ENCODE measurements at places on chromosomes 13 and 19.

GRCh38 chr19:38733493-38734175 lies 10.6 kb downstream of the CAPN12 start:
- DNase-seq: no peak

GRCh38 chr13:20118268-20119140 lies 42.3 kb downstream of the GJA3 start:
- no peak for DNase-seq

- DNase-seq: no peak
These were observed 10.4 kb downstream of the DACH1 start for GRCh38 chr13:71856548-71857043.

DNA sequence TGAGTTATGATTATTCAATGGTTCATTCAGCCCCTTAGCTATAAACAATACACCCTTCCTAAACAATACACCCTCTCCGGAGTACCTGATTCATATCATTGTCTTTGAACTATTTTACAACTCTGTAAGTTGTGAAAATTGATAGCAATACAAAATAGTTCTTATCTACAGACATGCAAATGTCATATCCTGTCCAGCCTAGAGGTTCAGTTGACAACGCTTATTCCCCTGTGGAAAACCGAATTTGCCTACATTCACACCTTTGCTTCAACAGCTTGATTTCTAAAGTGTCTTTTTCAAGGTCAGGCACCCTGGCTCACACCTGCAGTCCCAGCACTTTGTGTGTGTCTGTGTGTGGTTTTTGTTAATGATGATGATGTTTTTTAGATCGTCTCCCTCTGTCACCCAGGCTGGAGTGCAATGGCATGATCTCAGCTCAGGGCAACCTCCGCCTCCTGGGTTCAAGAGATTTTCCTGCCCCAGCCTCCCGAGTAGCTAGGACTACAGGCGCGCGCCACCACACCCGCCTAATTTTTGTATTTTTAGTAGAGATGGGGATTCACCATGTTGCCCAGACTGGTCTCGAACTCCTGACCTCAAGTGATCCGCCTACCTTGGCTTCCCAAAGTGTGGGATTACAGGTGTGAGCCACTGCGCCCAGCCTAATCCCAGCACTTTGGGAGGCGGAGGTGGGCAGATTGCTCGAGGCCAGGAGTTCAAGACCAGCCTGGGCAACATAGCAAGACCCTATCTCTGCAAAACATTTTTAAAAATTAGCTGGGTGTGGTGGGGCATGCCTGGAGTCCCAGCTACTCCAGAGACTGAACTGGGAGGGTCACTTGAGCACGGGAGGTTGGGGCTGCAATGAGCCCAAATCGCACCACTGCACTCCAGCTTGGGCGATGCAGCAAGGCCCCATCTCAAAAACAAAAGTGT lies 9.6 kb downstream of the C19orf53 start:
- no peak for DNase-seq

- DNase-seq: no peak
These were observed 25.4 kb downstream of the PAK4 start for GRCh38 chr19:39150807-39151600.

DNA sequence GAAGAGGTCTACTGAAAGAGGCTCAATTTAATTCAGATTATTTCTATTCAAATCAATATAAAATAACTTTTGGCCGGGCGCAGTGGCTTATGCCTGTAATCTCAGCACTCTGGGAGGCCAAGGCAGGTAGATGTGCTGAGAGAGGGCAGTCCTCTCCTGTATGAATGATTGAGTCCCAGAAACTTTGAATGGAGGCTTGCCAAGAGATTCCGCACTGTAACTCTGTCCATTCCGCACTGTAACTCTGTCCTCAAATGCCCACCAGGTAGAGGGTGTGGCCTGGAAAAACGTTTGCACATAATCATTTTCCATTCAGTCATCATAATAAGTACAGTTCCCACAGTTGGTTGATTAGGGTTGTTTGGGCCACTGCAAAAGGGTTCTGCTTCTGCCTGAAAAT lies 274.7 kb upstream of the SOX21 start:
- no peak for DNase-seq

- DNase-seq: no peak
These were observed 74.8 kb upstream of the IPO5 start for GRCh38 chr13:97878431-97879375.

- DNase-seq: no peak
These were observed 37.5 kb upstream of the SACS start for GRCh38 chr13:23470790-23471614.

DNA sequence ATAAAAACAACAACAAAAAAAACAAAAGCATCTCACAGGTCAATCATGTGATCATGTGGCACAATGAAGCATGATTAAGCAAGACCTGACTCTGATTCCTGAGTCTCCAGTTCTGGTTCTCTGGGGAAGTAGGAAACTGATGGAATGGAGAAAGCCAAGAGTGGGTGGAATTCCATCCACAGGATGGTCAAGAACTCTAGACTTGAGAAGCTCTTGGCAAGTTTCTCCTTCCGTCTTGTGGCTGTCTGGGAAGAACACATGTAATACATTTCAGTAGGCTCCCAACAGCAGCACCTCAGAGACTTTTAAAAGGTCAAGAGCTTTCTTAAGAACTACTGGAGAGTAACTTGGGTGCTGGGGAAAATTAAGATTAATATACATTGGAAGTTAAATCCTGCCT lies 78.6 kb upstream of the TSHZ3 start:
- no peak for DNase-seq

DNA sequence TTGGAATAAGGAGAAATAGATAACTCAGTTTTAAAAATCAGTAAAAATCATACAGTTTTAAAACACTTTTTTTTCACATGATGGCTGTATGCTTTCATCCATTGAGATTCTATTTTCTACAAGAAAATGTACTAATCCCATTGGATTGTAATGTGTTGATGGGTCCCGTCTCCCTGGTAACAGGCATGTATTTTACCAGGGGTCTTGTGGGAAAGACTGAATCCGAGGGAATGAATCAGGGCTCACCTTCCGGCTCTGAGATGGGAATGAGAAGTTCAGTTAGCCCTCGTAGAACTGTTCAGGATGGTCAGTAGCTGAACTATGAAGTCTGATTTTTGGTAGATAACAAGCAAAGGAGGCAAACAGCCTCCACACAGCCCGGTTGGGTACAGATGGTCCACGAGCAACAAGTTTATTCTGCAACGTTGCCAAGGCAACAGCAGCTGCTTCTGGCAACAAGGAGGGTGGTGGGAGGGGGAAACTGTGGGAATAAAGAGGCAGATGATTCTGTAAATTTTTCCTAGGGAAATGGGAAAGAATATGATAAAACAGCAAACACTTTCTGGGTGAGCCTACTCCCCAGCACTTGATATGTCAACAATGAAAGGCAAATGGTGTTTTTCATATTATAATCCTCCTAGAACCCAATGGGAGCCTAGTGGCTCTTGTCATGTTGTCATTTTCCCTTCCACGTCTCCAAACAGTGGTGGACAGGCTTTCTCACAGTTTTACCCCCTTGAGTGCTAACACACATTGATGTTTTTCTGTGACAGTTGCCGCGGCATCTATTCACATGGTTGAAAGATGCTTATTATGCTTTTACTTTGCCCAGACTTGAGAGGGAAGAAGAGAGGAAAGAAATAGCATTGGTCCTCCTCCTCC lies 12.4 kb upstream of the SIAH3 start:
- DNase-seq: no peak

GRCh38 chr13:75788481-75788981 lies 152.4 kb downstream of the LMO7 start:
- DNase-seq: no peak

- no peak for DNase-seq
These were observed 10.5 kb downstream of the POLR1D start for GRCh38 chr13:27632214-27632613.

- no peak for DNase-seq
These were observed 681 bp downstream of the SLC5A5 start for GRCh38 chr19:17872251-17873001.

DNA sequence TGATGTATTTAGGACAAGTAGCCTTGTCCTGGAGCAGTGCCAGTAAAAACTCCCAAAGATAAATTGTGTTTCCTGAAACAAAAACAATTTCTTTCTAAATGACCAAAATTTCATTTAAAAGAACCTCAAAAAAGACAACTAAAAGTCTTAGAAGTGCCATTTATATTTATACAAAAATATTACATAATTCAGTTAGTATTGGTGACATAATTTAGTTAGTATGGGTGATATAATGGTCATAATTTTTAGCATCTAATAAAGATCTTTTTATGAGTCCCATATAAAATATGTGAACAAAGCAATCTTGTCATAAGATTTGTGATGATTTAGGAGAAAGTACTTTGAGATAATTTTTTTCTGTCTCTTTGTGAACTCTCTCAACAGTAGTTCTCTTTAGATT lies 76.0 kb downstream of the ELF1 start:
- no peak for DNase-seq

GRCh38 chr13:110713981-110714796 lies 689 bp downstream of the ING1 start:
- no peak for DNase-seq

DNA sequence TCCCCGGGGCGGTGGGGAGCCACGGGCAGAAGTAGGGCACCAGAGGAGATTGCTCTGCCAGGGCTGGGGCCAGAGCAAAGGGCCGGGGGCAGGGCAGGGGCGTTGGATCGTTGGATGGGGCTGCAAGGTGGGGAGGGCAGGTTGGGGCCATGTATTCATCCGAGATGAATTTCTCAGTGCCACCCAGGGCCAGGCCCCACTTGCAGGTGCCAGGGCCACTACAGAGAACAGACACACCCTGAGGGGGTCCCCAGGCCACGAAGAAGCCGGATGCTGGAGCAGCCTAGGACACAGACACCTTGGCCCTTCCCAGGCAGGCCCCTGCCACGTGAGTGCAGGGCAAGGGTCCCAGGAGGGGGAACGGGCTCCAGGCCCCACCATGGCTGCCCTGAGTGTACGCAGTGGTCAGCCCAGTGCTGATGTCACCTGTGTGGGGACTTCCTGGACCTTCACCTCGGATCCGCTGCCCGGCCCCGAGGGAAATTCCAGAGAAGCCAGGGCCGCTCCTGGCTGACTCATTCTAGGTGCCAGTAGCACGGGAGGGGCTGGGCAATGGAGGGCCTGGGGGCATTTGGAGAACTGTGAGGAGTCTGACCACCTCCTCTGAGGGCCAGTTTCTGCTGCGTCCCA lies 9.6 kb upstream of the SBNO2 start:
- no peak for DNase-seq

- DNase-seq: no peak
These were observed 7.3 kb downstream of the CD209 start for GRCh38 chr19:7739801-7740681.

- DNase-seq: no peak
These were observed 2.0 kb downstream of the ELF1 start for GRCh38 chr13:41017159-41017558.

GRCh38 chr19:10251792-10252694 lies at the start of gene MRPL4:
Gene MRPL4, plus strand, starts transcription at chr19:10252214. Its CDS starts 40 bp downstream, at chr19:10252254.
- peak; percentile 83 for DNase-seq

DNA sequence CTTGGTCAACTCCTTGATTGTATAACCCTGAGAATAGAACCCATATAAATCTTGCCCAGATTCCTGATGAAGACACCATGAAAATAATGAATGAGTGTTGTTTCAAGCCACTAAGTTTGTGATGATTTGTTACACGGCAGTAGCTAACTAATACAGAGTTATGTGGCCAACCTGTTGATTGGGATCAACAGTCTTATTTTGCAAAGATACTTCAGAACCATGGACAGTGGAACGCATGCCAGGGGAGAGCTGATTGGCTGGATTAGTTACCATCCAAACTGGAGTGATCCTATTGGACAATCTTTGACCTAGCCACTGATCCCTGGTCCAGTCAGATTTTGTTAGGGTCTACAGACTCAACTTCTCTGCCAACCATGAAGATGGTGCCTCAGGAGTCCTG lies 26.6 kb downstream of the CD70 start:
- DNase-seq: no peak

DNA sequence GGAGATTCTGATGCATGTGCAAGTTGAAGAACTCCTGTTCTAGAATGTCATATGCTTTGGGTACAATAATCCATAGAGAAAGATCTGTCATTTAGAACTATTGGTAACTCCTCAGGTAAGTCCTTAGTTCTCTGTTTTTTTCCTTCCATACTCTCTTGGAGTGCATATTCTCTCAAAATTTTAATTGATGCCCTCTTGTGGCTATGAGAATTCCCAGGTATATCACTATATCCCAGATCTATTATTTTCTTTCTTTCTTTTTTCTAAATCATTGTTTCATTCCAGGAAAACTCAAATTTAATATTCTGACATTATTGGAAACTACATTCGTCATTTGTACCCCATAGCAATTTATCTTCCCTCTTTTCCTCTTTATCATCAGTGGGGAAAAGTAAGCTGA lies 485.4 kb downstream of the KLF5 start:
- DNase-seq: no peak

DNA sequence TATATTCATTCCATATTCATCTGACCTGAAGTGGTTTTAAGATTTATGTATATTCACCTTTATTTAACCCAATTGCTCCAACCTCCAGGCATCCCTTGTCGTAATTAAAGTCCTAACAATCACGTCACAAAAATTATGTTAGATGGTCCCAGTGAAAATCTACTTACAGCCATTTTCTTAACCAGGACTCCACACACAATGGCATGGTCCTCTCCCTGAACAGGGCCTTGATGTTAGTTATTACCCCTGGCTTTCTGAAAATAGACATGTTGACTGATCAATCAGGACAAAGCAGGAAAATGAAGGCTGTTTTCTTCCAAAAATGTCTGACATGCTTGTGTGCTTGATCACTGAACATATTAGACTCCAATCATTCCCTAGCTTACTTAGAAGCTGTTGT lies 542.7 kb upstream of the SLITRK5 start:
- DNase-seq: no peak
